ENCODE measurements at places on chromosomes 6 and 20. TPM values are rescaled to one million over a fixed set of nuclear protein-coding genes. Genes with fewer than 3 reads are reported as not detected.

Gene CTCFL
- not detected for polyA plus RNA-seq

Gene ACTL10
- 0.31 TPM for polyA plus RNA-seq

Gene IL17F
- not detected for polyA plus RNA-seq

Gene RAB44
- polyA plus RNA-seq, result not detected

DNA sequence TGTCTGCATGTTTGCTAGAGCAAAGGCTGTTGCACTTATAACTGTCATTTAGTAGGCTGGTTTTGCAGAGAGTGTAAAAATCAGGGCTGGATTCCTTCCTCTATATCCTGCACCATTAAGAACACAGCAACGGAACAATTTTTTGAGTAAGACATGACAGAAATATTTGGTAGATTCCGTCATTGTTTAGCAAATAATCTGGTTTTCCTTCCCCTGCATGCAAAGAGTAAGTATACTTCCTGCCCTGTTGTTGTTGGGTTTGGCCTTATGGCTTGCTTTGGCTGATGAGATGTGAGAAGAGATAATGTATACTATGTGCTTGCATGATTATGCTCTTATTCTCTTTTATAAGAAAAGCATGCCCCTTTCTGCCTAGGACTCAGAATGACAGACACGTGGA lies 23.8 kb downstream of the MANEA start:
- DNase-seq, result peak; percentile 21

GRCh38 chr6:80466981-80467380 lies 360.5 kb downstream of the BCKDHB start:
- DNase-seq, result no peak

GRCh38 chr6:135325624-135326424 lies 144.7 kb downstream of the MYB start:
- no peak for DNase-seq

Measured in AG04450 (cell line).